Central memory CD8-positive, alpha-beta T cell (primary cell): ENCODE measurements at places on chromosomes 4 and X.

GRCh38 chr4:6723851-6724250 is 7.9 kb downstream of the BLOC1S4 start:
- DNase-seq, result no peak

- no peak for DNase-seq
Measured at GRCh38 chr4:86947501-86948120, 12.8 kb downstream of the AFF1 start.

GRCh38 chr4:79348405-79348804 is 22.5 kb upstream of the NAA11 start:
- DNase-seq, result no peak

DNA sequence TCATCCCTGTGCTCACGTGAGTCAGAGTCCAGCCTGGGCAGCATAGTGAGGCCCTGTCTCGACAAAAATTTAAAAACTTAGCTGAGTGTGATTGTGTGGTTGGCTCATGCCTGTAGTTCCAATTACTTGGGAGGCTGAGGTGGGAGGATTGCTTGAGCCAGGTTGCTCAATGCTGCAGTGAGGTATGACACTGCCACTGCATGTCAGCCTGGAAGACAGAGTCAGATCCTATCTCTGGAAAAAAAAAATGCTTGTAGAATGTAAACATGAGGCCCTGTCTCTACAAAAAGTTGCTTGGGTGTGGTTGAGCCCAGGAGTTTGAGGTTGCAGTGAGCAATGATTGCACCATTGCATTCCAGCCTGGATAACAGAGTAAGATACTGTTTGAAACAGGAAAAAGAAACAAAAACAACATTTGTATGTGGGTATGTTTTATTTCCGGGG is 11.3 kb upstream of the YTHDC1 start:
- no peak for DNase-seq
